ENCODE measurements at places on chromosomes 6 and 20.

DNA sequence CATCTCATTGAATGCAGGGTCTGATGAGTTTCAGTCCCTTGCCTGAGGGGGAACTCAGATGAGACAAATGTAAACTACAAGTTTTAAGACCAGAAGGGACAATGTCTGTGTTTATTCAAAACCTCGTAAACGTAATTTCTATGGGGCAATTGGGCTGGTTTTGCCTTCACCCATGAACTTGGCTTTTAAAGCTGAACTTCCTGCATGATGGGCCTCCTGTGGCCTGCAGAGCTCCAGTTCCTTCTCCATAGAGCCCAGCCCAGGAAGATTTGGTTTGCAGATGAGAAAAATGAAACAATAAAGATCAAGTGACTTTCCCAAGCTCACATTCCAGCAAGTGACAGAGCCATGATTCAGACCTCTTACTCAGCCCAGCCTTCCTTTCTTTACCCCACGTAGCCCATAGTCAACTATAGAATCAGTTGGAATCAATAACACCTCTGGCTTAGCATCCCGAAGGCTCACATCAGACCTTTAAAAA is 612.3 kb downstream of the UTRN start:
- peak; percentile 29 for DNase-seq

DNA sequence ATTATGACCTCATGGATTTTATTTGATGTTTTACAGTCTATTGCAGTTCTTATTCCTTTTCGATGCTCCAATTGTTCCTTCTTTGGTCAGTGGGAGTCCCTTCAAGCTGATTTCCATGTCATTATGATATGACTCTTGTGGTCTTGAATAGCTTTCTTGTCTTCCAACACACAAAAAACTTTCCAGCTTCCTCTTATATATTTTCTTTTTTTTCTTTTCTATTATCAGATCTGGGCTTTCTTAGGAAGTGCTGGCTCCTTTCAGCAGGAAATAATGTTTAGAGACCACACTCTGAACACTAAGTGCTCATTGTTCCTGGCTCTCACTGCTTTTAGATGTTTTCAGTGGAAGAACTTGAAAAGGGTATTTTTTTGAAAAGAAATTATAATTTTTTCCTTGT is 3.1 kb upstream of the SLC17A1 start:
- DNase-seq, result no peak

- DNase-seq, result no peak
Measured at GRCh38 chr6:88916615-88917208, 46.7 kb downstream of the RNGTT start.

DNA sequence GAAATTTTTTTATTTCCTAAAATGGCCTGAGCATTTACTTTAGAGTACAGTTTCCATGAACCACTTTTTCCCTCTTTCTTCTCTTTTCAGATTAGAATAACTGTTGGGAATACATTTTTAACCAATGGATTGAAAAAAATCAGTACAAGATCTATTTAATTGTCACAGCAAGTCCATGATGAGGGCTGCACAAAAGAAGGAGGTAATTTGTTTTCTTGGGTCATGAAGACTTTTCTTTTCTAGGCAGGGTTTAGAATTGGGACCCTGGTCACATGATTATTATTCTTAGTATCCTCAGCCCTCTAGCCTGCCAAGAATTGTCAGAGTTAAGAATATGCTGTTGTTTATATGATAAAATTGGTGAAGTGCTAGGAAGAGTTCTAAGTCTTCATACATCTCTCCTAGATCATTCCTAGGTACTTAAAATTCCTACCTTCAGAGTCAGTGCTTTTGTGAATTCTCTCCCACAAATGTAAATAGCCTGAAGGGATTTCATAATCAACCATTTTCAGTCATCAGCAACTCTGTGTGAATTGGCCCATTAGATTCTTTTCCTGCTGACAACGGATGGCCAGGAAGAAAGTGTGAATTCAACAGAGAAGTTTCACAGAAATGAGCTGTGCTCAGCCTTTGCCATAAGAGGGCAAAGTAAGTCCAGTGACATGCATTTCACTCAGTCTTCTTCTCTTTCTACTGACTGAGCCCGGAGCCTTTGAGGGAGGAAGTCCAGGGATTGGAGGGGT is 32.4 kb upstream of the TPBG start:
- peak; percentile 51 for DNase-seq

DNA sequence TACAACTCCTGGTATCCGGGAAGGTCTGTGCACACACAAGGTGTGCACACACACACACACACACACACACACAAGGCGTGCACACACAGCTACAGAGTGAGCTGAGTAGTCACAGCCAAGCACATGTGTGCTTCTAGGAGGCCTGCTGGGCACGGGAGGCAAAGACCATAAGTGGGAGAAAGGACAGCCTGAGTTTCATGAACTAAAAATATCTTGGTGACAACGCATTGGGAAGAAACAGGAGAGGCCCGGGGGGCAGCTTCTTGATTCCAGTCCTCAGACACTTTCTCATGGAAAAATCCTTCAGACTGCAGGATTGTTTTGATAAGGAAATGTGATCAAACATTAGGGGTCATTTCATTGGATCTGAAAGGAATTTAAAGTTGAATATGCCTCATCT is 2.6 kb downstream of the TRAF3IP2 start:
- DNase-seq, result no peak

GRCh38 chr6:91149246-91149955 is 562.5 kb upstream of the MAP3K7 start:
- DNase-seq, result no peak

DNA sequence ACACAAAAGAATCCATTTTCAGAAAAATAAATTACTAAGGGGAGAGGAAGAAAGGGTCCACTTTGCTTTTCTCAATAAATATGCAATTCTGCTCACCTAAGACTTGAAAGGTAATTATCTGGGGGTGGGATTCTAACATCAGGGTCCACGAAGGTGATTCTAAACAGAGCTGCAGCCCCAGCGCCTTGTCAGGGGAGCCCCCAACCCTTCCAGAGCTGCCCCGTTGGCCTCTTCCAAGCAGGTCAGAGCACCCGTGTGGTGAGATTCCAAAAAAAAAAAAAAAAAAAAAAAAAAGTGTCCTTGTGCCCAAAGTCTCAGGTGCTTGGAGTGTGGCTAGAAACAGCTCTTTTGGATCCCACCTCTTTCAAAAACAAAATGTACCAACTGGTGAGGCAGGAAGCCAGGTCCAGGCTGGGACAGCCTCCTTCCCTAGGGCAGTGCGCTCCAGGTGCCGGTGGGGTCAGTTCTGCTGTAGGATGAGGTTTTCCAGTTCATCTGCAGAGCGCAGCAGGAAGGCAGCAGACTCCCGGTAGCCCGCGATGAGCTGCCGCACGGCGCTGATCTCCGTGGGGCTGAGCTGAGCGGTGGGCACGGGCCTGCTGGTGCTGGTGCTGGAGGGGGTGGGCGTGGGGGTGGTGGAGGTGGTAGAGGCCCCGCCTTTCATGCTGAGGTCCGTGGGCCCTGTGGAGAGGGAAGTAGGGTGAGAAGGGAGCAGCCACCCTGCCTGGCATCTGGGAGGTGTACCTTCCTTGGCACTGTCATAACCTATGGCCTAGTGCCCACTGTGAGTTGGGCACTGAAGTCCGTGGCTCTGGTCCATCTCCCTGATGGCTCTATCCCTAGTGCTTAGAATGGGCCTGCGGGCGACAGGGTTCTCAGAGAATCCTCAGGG is 89.3 kb downstream of the ASXL1 start:
- DNase-seq, result no peak

DNA sequence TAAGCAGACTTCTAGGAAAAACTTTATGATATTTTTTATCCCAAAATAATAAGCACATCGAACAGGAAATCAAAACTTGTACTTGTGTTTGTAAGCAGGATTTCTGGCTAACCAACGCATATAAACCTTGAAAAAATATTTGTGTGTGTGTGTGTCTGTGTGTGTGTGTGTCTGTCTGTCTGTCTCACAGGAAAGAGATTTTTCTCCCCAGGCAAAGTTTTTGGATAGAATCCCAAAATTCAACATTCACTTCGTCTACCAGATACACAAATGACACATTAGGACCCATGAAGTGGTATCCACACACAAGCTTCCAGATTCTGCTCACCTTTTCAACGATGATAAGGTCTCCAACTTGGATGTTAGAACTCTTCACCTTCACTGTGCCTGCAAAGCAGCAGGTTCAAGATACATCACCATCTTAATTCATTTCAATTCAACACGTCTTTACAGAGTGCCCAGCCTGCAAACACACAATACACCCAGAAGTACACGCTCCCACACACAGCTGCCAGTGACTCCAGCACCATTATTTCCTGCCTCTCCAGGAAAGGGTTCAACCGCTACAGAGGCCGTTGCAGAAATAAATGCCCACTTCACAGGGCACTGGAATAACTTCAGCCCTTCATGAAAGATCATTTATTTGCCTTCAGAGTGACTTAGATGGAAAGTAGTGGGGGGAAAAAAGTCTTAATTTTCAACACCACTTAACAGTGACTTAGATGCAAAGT is 70.9 kb downstream of the ATP9A start:
- DNase-seq, result no peak

- no peak for DNase-seq
Measured at GRCh38 chr6:112416866-112417265, 69.7 kb downstream of the RFPL4B start.

- DNase-seq, result no peak
Measured at GRCh38 chr6:56347526-56347925, 100.1 kb upstream of the COL21A1 start.

- peak; percentile 54 for DNase-seq
Measured at GRCh38 chr6:33926451-33926850, 122.6 kb upstream of the MLN start.

- peak; percentile 5 for DNase-seq
Measured at GRCh38 chr6:28586324-28586723, 60.6 kb downstream of the GPX5 start.

DNA sequence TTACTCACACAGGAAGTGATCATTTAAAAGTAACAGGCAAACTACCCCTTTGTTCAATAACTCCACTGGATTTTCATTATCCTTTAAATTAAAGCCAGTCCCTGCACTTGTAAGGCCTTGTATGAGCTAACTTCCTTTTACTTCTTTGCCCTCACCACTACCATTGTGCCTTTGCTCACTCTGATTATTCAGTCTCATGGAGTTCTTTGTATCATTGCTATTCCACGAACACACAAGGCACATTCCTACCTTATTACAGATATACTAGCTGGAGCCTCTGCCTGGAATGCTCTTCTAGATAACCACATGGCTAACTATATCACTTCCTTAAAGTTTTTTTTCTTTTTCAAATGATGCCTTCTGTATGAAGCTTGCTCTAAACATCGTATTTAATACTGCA is 748.6 kb upstream of the HS3ST5 start:
- no peak for DNase-seq

GRCh38 chr6:1802491-1803395 is 193.0 kb downstream of the FOXC1 start:
- DNase-seq, result no peak

GRCh38 chr6:130526466-130526865 is 160.6 kb downstream of the TMEM200A start:
- no peak for DNase-seq

GRCh38 chr6:108690326-108691049 is 129.8 kb downstream of the FOXO3 start:
- no peak for DNase-seq

DNA sequence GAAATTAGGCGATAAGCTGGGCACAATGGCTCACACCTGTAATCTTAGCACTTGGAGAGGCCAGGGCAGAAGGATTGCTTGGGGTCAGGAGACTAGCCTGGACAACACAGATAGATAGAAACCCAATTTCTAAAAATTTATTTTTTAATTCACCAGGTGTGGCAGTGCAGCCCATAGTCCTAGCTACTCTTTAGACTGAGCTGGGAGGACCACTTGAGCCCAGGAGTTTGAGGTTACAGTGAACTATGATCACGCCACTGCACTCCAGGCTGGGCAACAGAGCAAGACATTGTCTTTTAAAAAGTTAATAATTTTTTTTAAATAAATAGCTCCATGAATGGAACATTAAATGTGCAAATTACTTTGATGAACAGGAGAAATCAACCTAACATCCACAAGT is 8.2 kb downstream of the ZNF318 start:
- no peak for DNase-seq

DNA sequence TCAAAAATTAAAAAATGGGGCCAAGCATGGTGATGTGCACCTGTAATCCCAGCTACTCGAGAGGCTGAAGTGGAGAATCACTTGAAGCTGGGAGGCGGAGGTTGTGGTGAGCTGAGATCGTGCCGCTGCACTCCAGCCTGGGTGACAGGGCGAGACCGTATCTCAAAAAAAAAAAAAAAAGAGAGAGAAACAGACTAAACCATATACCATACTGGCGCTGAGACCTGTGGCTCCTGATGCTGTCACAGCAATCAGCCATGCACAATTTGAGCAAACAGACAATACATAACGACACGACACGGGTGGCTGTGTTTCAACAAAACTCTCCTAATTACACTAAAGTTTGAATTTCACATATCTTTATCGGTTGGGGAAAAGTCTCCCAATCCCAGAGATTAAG is 14.9 kb upstream of the CBFA2T2 start:
- peak; percentile 76 for DNase-seq

- DNase-seq, result peak; percentile 92
Measured at GRCh38 chr6:134464690-134465411, 146.9 kb upstream of the SGK1 start.

GRCh38 chr6:50128420-50129005 is 78.8 kb upstream of the DEFB112 start:
- DNase-seq, result peak; percentile 1

DNA sequence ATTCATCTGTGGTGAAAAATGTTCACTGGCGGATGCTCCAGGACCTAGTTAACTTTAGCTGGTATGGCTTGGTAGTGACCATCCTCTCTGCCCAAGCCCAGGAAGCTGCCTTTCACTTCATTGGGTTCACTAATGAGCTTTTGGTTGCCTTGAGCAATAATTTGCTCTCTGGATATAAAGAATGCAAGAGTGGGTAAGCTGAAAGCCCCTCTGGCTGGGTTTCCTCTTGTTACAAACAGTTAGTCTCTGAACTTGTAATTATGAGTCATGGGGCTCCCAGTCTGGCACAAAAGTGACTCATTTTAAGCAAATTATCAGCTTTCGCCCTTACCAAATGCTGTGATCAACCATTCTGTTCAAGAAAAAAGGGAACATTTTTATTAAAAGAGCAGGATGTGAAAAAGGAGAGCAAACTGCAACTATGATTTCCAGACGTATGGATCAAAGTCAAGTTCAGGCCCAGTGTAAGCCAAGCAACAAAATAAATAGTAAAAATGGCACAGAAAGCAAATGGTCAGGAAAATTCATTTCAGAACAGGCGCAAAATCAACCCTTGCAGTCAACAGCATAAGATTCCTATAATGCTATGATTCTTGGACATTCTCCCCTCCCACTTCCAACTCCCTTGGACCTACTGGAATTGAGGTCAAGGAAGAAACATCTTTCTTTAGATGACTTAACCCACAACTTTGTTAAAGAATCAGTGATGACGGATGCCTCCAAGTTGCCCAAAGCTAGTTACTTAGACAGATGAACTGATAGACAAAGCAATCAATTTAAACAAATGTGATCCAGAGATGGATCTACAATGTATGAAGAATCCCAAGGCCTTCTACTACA is 130.0 kb upstream of the KCNK16 start:
- DNase-seq, result no peak

GRCh38 chr20:7094438-7094997 is 327.0 kb downstream of the BMP2 start:
- DNase-seq, result peak; percentile 66

- no peak for DNase-seq
Measured at GRCh38 chr6:37099442-37099841, 70.5 kb upstream of the PIM1 start.

GRCh38 chr6:116633685-116634084 is 17.4 kb downstream of the RSPH4A start:
- DNase-seq, result peak; percentile 61

GRCh38 chr6:7568021-7568420 is 22.0 kb upstream of the SNRNP48 start:
- DNase-seq, result no peak

GRCh38 chr20:46114449-46114848 is 3.7 kb upstream of the CD40 start:
- DNase-seq, result no peak

Measured in NCI-H146 (cell line).